ENCODE measurements at places on chromosomes 3 and 15.

- no peak for DNase-seq
These were observed 139.6 kb downstream of the PTPRG start for GRCh38 chr3:61701011-61701410.

DNA sequence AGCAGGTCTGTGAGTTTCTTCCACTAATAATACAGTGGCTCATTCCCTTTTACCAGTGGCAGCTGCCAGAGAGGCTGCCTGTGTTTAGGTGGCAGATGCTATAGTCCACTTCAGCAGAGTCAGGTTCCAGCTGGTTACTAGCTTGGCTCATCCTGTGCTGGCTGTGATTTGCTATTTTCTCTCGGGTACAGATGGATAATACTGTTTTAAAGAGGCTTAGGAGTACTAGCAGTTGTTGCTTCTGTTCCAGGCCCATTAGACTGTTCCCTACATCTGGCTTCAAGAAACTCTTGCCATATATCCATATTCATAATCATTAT is 41.0 kb downstream of the ZNF609 start:
- DNase-seq: no peak

DNA sequence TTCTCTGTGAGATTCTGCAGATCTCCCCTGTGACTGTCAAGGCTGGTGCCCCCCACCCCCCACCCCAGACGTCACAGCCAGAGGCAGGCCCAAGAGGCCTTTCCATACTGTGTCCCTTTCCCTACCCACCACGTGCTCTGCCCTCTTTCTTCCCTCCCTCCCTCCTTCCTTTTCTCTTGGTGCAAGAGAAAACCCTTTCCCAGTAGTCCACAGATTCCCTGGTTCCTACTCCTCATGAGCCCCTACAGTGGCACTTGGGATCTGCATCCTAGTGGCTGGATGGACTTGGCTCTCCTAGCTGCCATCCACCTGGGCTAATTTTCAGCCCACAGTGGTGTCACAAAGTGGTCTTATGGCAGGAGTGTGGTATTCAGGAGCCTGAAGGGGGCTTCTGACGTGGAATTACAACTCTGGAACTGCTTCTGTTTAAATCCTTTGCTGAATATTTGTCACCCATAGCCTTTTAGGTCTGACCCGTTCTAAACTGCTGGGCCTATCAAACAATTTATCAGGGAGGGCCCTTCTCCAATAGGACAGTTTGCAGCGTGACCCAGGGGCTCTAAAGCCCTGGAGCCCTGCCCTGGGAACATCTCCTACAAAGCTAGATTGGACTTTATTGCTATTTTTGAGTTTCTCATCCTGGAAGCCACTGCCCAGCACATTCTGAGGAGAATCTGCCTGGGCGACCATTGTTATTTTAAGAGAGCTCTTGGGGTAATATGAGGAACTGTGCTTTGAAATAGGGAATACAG is 35.3 kb downstream of the KLF13 start:
- DNase-seq: no peak

- no peak for DNase-seq
These were observed 53.5 kb downstream of the ZBTB38 start for GRCh38 chr3:141421639-141422319.

DNA sequence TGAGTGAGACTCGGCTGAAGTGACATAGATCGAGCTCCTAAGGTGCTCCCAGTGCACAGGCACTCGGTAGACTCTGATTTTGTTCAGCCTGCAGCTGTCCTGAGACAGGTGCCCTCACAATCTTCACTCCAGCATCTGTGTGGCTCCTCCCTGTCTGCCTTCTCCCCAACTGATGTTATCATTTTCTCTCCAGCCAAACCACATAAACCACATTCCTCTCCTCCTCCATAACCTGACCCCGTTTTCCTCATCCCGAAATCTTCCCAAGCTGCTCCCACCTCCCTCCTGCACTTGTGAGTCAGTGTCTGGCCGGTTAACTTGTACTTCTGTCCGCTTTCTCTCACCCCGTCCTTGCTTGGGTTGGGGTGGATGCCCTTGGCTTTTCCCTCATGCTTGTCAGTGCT is 93.3 kb upstream of the HACD2 start:
- no peak for DNase-seq

DNA sequence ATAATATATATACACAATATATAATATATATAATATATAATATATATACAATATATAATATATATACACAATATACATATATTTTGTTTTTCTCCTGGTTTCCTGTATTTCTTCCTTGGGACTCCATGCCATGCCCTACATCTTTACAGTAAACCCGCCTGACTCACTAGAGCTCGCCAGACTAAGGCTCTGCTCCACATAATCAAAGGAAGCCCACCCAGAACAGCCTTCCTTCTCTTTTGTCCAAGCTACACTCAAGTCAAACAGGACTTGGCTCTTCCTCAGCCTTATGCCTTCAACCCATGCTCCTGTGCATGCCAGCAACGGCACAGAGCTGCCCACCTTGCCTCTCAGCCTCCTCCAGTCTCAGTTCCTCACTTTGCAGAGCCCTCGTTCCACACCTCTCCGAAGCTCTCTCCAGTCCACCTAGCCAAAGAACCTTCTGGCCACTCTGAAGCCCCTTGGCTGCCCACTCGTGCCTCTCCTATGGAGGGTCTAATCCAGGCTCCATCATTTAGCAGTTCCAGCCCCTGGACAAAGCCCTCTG is 109.1 kb downstream of the RFTN1 start:
- no peak for DNase-seq

DNA sequence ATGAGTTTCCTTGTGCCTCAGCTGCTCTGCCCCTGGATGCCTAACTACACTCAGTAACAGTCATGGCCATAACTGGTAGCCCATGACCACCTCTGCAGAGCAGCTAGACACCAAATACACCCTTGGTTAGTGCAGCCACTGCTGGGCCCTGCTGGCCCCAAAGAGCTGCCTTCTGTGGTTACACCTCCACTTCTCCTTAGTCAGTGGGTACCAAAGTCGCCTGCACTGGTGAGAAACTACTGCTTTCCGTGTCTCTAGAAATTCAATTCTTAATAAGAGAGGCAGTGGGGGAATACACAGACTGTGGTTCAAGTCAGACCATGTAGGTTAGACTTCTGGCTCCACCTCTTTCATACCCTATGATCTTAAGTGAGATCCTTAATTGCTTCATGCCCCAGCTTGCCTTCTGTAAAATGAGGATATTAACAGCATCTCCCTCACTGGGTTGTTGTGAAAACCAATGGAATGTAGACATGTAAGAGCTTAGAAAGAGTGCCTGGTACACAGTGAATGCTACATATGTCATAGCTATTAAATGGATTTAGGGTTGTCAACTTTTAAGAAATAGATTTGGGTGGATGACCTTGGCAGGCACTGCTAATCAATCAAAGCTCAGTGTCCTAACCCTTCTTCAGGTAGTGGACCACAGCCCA is 18.2 kb downstream of the HEG1 start:
- DNase-seq: no peak

GRCh38 chr3:18420555-18420954 is 4.6 kb downstream of the SATB1 start:
- no peak for DNase-seq

DNA sequence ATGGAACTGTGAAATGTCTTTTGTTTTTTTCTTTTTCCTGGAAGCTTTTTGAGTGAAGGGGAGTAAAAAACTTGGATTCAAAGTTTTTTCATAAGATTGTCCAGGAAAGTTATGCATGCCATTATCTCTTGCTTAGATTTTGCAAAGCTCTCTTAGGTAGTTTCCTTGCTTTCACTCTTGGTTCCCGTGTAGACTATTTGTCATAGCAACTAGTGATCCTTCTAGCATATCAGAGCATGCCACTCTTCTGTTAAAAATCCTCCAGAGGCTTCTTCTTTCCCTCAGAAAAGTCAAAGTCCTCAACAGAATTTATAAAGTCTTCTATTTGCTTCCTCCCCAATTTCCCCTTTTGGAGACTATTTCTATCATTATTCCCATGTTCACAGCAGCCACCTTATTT is 21.1 kb downstream of the GTF2E1 start:
- DNase-seq: no peak

DNA sequence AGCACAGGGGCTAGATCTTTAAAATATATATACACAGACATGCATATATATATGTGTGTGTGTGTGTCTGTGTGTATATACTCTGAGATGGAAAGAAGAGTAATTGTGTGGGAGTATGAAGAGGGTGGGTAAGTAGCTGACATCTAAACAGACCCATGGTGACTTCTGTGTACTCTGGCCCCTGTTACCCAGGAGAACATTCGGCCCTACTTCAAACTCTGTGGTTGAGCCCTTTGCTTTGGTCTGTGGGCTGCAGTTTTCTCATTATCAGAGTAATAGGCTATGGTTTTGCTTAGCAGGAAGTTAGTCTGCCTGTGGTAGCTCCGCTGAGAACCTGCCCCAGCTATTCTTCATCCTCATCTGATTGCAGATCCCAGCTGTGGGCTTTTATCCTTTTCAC is 141.4 kb downstream of the RBPMS2 start:
- DNase-seq: no peak

DNA sequence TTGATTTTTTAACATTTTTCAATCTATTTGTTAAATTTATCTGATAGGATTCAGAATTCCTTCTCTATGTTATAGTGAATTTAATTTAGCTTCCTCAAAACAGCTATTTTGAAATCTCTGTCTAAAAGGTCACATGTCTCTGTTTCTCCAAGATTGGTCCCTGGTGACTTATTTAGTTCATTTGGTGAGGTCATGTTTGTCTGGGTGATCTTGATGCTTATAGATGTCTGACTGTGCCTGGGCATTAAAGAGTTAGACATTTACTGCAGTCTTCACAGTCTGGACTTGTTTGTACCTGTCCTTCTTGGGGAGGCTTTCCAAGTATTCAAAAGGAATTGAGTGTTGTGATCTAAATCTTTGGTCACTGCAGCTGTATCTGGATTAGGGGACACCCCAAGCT is 169.5 kb upstream of the C2CD4B start:
- DNase-seq: no peak

GRCh38 chr3:23566499-23566898 is 239.3 kb upstream of the UBE2E1 start:
- DNase-seq: no peak

DNA sequence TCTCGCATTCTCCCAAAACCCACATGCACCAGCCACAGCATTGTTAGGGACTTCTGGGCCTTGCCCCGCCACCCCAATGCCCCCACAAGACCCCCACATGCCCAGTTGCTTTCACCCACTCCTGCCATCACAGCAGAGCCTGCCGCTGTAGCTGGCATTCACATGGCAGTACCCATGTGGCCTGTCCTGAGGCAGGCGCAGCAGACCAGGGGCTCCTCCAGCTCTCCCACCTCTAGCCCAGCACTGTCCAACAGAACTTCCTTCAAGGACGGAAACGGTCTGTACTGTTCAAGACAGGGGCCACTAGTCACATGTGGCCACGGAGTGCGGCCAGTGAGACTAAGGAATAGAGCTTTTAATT is 32.5 kb downstream of the ANP32A start:
- no peak for DNase-seq

GRCh38 chr3:146200461-146201220 is 39.7 kb upstream of the PLOD2 start:
- DNase-seq: no peak

DNA sequence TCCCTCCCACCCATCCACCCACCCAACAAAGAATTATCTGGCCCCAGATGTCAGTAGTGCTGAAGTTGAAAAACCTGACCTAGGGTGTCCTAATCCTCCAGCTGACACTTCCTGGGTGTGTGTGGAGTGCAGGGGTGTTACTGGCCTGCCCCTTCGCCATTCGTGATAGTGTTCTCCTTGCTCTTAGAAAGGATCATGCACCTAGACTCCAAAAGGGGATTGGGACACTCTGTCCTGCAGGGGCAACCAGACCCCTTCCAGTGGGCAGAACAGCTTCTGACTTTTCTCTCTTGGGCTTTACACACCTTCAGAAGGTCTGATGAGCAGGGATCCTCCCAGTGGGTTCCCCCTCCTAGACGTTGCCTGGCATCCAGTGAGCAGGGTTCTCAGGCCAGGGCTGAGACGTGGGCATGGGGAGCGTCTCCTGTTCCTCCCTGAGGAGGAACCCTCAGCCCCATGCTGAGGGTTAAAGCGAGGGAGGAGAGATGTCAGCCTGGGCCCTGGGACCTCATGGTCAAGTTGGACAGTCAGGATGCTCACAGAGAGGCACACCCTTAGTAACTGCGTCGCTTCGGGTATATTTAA is 75.0 kb downstream of the AAGAB start:
- DNase-seq: no peak

- DNase-seq: no peak
These were observed 25.5 kb downstream of the B3GNT5 start for GRCh38 chr3:183278479-183279088.

DNA sequence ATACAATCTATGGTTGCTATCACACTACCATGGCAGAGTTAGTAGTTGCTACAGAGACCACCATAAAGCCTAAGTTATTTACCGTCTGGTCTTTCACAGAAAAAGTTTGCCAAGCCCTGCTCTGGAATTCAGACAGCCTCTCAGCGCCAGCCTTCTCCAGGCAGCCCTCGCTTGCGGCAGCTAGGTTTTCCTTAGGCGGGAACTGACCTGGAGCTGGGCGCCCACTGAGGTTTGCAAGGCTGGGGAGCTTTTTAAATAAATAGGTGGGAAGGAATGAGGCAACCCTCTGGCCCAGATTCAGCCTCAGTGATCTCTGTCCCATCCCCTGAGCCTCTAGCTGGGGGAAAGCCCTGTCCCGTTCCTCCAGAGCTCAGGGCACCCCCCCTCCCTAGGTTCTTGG is 1.2 kb downstream of the CTSH start:
- no peak for DNase-seq

- no peak for DNase-seq
These were observed 246.8 kb downstream of the SLCO3A1 start for GRCh38 chr15:92100301-92100700.

DNA sequence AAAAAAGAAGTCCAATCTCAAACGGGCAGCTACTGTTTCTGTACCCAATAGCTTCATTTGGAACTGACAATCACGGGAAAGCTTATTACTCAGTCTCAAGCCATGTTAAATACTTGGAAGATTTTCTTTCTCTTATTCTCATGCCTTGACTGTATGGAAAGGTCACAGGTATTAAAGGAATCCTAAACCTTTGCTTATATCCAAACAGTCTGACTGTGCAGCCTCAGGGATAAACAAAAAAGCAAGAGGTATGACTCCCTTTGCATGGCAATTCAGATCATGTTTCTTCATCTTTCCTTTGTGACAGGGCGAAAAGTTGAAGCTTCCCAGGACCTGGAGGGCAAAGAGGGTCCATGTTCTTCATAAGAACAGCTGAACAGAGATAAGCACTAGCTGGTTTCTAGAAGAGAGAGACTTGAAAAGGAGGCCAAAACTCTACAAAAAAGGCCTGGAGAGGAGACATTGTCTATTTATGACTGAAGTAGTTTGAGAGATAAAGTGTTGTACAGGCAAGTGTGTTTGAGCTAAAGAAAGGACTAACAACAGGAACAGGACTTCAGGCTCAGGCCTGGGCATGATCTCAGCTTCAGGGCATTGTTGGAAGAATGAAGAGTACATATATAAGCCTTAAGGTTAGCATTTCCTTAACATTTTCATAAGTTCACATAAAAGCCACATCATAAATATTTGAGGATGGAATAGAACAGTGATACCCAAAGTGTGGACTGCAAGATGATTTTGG is 231.0 kb upstream of the THRB start:
- no peak for DNase-seq

DNA sequence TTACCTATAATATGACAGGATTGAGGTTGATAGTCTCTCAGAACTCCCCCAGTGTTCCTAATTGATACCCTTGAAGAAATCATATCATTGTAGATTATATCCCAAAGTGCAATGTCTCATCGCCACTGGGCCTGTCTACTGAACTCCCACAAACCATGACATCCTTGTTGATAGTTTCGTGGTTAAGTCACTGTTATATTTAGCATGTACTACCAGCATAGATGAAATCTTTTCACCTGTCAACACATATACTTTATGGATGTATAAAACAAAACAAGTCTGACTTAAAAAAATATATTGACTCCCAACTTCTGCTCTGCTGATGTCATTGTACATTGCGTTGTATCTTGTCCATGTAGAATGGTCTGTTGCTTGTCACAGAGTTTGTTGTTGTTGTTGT is 128.1 kb downstream of the IQCH start:
- no peak for DNase-seq
